Hippocampal formation (tissue), 2 donors: ENCODE measurements at places on chromosomes 7 and 10.

DNA sequence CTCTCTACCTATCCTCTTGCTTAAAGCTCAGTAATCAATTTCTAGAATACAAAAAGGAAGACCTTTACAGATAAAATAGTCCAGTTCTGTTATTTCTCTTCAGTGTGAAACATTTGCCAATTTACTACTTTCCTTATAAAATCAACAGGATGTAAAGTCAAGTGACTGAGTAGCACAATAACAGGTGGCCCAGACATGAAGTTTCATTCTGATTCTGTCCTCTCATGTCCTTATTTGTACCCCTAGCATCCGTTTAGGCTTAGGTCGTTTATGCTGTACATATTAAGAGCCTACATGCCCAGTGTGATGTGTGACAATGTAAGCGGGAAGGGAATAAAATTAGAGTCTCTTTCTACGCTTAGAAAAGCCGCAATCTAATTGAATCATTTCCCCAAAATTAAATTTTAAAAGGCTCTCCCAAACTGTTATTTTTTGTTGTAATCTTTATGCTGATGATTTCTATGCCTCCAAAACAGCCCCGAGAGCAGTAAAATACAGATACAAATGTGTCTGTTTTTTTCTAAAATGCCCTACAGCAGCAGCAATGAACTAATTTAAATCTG, 29.1 kb downstream of the EPC1 start:
- DNase-seq, result no peak

DNA sequence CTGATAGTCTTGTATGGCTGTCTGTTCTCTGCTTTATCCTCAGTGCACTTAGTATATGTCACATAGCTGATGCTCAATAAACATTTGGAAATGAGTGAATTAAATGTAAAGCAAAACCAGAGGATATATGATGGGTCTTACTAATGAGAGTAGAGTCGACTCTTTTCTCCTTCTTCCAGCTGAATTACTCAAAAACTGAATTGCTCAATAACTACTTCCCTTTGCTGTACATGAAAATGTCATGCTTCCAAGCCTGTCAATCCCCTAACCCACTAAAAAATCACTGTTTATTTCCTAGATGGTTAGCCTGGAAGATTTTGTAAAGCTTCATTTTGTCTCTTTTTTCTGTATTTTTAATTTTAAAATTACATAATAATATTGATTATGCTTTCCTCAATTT, 88.0 kb downstream of the OR13A1 start:
- DNase-seq, result no peak

DNA sequence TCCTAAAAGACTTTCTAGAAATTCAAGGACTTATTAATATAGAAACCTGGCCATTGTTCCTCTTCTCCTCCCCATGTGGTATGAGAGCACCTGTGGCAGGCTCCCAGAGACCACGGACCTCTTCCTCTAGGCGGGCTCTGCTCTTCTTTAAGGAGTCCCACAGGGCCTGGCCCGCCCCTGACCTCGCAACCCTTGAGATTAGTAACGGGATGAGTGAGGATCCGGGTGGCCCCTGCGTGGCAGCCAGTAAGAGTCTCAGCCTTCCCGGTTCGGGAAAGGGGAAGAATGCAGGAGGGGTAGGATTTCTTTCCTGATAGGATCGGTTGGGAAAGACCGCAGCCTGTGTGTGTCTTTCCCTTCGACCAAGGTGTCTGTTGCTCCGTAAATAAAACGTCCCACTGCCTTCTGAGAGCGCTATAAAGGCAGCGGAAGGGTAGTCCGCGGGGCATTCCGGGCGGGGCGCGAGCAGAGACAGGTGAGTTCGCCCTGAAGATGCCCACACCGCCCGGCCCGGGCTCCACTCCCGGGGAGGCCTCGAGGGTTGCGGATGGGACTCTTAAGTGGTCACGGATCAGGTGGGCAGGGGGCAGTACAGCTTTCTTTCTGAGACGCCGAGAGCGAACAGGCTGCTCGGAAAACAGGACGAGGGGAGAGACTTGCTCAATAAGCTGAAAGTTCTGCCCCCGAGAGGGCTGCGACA, at the start of gene SLC26A4:
Gene SLC26A4, plus strand, starts transcription at position 448 of the 700 bp plus-strand sequence. CDS start 814 bp downstream, outside the sequence.
- DNase-seq, result no peak

- no peak for DNase-seq
Observed at GRCh38 chr7:46625032-46625431, 704.0 kb upstream of the IGFBP3 start.

DNA sequence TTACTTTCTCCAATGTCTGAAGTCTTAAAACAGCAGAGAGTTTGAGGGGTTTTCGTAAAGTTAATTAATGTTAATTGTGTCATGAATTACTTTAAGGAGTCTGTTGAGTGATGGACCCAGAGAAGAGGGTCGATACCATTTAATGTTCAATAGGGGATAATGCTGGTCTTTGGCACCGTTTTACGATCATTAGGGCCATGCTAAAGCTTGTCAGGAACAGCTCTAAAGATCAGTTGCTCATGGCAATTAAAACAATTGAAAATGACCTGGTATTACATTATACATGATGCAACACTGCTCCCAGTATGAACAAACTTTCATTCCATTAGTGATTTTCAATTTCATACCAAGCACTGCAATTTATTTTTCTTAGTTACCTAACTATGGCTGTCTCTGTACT, 296.9 kb downstream of the ETV1 start:
- no peak for DNase-seq

- DNase-seq, result no peak
Observed at GRCh38 chr10:29623797-29624196, 11.0 kb downstream of the SVIL start.
